Large intestine (tissue), 12 donors: ENCODE measurements at places on chromosomes 5 and 9. TPM values are rescaled to one million over a fixed set of nuclear protein-coding genes. Genes with fewer than 3 reads are reported as not detected.
A peak's percentile ranks its signal among the peaks of the same experiment; 100 is the strongest.

The FBXO10 gene
- 5.7 TPM for polyA plus RNA-seq

The PCDHA9 gene
- polyA plus RNA-seq = 0.24 TPM

The TSSK1B gene
- polyA plus RNA-seq = not detected

The TMEM252 gene
- 2.4 TPM for polyA plus RNA-seq

- DNase-seq = no peak
These were observed 160.2 kb downstream of the SH3GL2 start for GRCh38 chr9:17739022-17739421.

DNA sequence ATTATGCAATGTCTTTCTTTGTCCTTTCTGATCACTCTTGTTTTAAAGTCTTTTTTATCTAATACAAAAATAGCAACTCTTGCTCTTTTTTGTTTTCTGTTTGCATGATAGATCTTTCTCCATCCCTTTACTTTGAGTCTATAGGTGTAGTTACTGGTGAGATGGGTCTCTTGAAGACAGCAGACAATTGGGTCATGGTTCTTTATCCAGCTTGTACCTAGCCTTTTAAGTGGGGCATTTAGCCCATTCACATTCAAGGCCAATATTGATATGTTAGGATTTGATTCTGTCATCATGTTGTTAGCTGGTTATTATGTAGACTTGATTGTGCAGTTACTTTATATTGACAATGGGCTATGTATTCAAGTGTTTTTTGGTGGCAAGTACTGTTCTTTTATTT, 245.9 kb upstream of the TARS1 start:
- DNase-seq = no peak

GRCh38 chr5:139652788-139653241, 4.7 kb downstream of the CXXC5 start:
- DNase-seq = peak; percentile 68

- DNase-seq = no peak
These were observed 14.9 kb upstream of the GABRG2 start for GRCh38 chr5:162052676-162053075.
